ENCODE measurements at places on chromosomes 5 and 9.

DNA sequence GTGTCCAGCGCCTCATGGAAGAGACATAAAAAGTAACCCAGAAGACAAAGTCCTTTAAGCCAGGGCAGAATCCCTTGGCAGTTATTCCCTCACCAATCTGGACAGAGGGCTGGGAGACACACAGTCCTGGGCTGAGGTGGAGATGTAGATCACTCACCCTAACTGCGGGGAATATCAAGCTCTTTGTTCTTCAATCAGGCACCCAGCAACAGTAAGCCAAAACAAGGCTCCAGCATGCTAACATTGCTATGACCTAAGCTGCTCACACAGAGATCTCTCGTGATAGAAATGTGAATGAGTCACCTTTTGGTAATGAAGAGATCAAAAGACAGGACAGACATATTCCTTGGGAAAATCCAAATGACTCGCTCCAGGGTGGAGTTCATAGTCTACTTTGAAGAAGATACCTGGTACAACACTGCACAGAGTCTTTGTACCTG is 101.3 kb downstream of the FBN2 start:
- no peak for DNase-seq

DNA sequence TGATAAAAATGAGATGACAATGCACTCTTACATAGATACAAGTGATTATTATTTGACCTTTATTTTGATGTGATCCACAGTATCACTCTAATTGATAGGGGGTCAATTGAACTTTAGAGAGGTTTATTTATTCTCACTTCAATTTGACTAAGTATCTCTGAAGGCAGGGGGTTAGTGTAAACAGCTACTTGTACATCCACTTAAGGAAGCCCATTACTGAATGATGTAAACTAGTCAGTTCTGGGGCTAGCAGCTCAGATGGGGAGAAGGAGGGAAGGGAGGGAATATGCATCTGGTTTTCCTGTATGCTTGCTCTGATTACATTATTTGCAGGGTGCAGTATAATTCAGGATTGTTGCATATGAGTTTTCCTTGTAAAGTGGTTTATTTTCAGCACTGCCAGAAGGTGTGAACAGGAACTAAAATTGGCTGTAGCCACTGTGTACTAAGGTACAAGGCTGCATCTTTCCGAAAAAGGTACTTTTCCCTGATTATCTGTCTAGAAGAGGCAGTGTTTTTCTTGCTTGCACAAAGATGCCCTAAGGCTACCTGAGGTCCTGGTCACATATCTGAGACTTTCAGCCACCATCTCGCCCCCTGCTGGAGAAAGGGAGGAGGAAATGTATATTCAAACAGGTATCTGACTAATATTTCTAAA is 51.2 kb downstream of the MRPS27 start:
- DNase-seq = no peak

- DNase-seq = no peak
Observed at GRCh38 chr5:90642706-90643229, 84.2 kb downstream of the ADGRV1 start.

GRCh38 chr9:105651806-105652205 is 10.5 kb upstream of the TAL2 start:
- DNase-seq = no peak

GRCh38 chr9:91746357-91746756 is 203.7 kb downstream of the ROR2 start:
- DNase-seq = no peak

DNA sequence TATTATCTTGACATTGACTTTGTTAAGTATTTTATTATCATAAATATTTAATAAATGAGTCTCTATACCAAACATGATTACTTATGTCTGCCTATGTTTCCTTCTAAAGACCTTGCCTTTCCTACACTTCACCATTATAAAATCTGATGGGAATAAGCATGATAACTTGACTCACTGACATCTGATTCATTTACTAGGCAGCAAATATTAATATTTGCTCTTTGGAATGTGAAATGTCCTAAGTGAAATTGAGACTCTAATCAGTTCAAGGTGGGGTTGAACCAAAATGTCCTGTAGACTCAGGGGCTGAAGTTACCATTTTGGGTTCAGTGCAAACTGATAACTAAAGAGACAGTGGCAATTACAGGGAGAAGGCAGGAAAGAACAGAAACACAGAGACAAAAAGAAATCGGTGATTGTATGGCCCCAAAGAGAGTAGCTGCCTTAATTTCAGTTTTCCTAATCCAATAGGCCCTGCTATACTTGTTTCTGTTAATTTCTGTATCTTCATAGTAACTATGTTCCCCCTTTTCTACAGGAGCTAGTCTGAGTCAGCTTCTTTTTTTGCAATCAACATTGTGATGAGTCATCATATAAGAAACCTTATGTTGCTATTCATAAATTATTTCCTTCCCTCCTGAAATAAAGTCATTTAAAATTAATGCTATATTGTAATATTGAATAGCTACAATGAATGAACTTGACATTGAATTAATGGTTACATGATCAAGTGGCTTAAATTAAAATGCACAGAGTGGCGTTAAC is 296.8 kb downstream of the PDE4D start:
- peak; percentile 40 for DNase-seq

GRCh38 chr5:72818866-72819534 is 2.5 kb downstream of the TNPO1 start:
- DNase-seq = peak; percentile 25

- DNase-seq = no peak
Observed at GRCh38 chr9:18863791-18864190, 169.2 kb downstream of the SAXO1 start.

DNA sequence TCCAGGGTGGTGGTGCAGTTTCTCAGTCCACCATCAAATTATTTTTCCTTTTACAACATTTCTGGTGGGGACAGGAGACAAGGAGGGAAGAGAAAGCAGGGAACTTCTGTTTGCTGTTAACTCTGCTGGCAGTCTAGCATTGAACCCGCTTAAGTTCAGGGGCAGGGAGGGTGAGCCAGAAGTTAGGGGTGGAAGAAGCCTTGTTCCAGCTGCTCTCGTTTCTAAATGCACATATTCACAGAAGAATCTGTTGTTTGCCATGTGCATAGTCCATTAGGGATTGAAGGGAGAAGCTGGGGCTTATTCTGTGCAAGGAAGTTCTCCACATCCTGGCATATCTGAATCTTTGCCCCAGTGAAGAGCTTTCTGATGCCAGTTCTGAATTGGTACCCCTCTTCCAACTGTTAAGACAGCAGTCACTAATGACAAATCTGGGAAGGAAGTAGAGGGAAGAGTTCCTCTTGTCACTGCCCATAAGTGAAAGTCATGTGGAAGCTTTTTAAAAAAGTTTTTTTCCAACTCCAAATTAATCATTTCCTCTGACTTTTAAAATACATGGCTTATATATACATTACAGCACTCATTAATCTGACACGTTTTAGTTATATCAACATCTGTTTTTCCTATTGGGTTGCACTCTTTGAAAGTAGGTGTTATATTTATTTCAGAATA is 32.6 kb upstream of the ACOT12 start:
- DNase-seq = no peak

All from NCI-H446 treated with DMSO at 0.1 percent for 48 hours (cell line).